ENCODE measurements at places on chromosomes 11 and 22.
A peak's percentile ranks its signal among the peaks of the same experiment; 100 is the strongest.

- DNase-seq = no peak
These were observed 335.8 kb upstream of the DDI1 start for GRCh38 chr11:103700622-103701021.

GRCh38 chr22:37534445-37534844, 15.2 kb upstream of the CARD10 start:
- no peak for DNase-seq

DNA sequence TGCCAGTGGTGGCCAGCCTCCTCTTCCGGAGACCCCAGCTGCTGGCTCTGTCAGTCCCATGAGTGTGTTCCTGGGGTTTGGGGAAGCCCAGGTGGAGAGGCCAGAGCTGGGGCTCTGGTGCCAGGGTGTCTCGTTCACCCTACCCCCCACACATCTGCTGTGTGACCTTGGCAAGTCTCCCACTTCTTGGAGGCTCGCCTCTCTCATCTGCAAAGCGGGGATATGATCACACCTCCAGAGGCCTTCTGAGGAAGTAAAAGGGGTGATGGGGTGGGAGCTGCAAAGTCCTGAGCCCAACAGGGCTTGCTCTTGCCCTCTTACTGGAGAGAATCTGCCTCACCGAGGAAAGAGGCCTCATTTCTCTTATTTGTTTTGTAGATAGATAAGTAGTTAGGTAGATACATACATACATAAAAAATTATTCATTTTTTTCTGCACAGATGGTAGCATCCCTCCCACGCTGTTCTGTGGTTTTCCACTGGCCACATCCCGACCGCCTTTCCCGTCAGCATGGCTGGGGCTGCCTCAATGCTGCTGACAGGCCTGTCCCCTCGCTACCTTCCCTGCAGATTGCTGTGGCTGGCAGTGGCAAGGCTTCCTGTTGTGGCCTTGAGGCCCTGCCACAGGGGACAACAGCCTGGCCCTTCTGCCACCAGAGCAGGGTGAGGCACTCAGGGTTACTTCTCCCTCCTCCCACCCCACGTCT, 23.9 kb downstream of the MYO7A start:
- peak; percentile 42 for DNase-seq

GRCh38 chr22:46895753-46896152, 133.3 kb downstream of the TBC1D22A start:
- DNase-seq = no peak

DNA sequence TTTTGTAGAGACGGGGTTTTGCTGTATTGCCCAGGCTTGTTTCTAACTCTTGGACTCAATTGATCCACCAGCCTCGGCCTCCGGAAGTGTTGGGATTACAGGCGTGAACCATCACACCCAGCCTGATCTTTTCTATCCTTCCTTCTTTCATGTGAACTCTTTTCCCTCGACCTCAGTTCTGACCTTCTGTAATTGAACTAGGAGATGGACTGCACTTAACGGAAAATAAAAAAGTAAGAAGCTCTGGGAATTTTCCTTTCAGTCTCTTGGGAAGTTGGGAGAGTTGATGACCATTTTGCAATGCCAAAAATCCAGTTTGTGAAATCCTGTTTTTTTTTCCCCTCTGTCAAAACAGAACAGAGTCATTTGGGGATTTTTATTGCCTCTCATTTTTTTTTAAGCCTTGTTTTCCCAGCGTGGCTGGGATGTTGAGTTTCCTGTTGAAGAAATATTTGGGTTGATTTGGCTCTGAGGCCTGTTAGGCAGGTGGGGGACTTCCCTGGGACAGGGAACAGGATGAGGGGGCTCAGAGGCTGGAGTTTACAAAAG, 26.9 kb upstream of the CYB5R3 start:
- no peak for DNase-seq

DNA sequence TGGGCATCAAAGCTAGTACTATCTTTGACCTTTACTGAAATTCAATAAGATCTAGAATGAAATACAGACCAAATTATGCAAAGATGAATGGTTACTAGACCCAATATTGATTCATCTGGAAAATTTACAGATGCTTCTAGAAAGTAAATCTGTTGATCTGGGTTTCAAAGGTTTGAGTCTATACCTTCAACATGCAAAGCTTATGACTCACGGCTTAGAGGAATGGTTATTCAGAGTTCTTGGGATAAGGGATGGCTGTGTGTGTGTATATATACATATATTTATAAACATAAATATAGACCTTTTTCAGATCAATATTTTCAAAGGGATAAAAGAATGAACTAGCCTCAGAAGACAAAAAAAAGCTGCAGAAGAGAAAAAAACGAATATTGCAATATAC, 1.3 kb downstream of the SPTY2D1 start:
- no peak for DNase-seq

GRCh38 chr11:79076526-79077115, 364.2 kb downstream of the TENM4 start:
- DNase-seq = peak; percentile 23

- no peak for DNase-seq
These were observed 125.3 kb downstream of the MPPED1 start for GRCh38 chr22:43537019-43537585.

GRCh38 chr11:35036639-35037038, 102.3 kb upstream of the CD44 start:
- no peak for DNase-seq

DNA sequence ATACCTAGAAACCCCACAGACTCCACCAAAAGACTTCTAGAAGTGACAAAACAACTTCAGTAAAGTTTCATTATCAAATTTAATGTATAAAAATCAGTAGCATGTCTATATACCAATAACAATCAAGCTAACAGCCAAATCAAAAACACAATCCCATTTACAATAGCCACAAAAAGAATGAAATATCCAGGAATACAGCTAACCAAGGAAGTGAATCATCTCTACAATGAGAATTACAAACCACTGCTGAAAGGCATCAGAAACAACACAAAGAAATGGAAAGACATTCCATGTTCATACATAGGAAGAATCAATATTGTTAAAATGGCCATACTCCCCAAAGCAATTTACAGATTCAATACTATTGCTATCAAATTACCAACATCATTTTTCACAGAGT, 46.0 kb downstream of the PRCP start:
- DNase-seq = no peak

- DNase-seq = no peak
These were observed 56.2 kb downstream of the SBF1 start for GRCh38 chr22:50418624-50419023.

DNA sequence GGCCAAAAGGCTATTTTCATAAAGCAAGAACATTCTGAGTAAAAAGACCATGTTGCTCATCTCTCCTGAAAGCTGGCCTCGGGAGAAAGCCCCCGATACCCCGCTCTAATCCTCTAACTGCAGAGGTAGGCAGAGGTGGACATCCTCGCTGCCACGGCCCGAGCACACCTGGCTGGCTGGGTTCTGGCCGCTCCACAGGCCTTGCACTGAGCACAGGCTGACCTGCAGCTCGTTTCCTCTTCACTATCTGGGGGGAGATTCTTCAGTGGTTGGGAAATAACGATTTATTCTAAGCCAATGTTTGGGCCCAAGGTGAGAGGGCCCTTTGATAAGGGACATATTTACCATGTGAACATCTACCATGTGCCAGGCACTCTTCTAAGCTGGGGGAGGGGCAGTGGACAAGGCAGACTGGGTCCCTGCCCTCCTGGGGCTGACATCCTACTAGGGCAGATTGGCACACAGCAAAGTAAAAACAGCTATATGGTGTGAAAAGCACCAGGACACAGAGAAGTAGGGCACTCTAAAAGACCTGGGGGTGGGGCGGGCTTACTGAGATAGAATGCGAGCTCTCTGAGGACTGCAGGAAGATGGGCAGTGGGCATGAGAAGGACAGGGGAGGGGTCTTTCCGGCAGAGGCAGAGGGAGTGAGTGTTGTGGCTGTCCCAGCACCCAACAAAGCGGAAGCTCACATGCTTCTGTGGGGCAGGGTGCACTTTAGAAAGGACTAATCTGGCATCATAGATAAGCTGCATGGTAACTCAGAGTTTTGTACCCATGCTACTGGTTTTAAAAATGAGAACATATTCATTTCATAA, 65.5 kb upstream of the ARFGAP3 start:
- peak; percentile 13 for DNase-seq
